Heart left ventricle (tissue), 16 donors: ENCODE measurements at places on chromosomes 1 and 21. TPM values are rescaled to one million over a fixed set of nuclear protein-coding genes. Genes with fewer than 3 reads are reported as not detected.
A peak's percentile ranks its signal among the peaks of the same experiment; 100 is the strongest.

DNA sequence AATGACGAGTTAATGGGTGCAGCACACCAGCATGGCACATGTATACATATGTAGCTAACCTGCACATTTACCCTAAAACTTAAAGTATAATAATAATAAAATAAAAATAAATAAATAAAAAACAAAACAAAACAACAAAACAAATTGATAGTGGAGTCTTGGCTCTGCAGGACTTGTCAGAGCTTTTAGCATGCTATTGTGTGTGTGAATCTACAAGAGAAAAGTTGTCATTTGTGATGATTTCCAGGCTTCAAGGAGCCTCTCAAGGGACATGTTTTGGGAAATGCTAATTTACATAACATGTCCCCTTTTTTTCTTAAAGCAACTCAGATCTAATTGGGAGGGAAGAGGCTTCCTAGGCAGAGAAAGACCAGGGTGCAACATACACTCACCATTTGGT, 9.1 kb downstream of the IL22RA1 start:
- no peak for DNase-seq

DNA sequence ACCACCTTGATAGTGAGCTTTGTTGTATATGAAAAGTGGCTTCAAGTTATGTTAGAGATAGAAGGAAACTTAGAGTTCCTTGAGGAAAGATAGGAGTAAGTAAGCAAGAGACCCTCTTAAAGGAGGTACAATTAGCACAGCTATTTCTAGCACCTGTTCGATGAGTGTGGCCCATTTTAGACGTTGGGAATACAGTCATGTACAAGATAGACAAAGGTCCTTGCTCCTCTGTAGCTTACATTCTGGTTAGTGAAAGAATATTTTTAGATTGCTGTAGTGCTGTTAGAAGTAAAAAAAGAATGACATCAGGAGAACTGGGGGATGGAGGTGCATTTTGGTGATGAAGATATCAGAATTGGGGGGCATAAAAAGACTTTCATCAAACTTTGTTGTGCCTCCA, 47.5 kb downstream of the MRPS6 start:
- no peak for DNase-seq

DNA sequence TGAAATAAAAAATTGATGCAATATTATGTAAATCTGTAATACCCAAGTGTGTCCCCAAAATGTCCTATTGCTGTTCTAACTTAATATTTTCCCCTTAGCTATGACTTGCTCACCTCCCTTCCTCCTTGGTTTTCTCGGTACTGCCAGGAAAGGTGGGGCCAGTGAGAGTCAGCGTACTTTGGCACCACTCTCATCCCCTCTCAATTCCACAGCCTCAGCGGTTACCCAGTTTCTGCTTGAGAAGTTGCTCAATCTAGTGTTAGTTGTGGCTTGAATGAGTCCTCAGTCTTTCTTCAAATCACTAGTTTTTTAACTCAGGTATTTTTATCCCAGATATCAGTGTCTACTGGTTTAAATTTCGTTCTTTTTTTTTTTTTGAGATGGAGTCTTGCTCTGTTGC, 32.3 kb downstream of the BCAS2 start:
- DNase-seq: no peak

DNA sequence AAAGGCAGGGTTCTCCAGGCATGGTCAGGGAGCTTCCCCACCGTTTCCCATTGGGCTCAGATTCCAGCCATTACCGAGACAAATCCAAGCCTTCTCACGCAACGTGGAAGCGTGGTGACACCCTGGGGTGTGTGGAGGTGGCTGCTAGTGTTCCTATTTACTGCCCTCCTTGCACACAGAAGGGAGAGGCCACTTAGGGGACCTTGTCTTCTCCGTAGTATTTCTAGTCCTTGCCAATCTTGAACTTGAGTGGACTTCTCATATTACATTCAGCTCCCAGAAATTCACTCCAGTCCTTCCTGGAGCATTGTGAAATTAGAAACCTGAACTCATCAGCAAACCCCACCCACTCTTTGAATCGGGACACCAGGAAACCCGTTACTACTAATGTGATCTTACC, 131.6 kb downstream of the AJAP1 start:
- no peak for DNase-seq

DNA sequence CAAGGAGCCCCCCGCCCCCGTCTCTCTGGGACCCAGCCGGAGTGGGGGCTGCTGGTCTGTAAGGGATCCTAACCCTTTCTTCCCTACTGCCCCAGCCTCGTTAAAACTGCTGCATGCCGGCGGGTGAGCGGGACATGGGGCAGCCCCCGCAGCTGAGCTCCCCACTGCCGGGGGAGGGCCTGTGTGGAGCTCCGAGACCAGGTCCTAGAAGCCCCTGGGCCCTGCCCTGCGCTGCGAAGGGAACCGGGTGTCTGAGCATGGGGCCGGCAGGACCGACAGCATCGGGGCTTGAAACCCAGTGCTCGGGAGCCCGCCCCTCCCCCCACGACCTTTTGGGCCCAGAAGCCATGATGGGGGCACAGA, 9.2 kb upstream of the COL6A1 start:
- DNase-seq: peak; percentile 60

The LCE1F gene
- polyA plus RNA-seq: not detected
